ENCODE measurements at places on chromosomes 3 and 15.

DNA sequence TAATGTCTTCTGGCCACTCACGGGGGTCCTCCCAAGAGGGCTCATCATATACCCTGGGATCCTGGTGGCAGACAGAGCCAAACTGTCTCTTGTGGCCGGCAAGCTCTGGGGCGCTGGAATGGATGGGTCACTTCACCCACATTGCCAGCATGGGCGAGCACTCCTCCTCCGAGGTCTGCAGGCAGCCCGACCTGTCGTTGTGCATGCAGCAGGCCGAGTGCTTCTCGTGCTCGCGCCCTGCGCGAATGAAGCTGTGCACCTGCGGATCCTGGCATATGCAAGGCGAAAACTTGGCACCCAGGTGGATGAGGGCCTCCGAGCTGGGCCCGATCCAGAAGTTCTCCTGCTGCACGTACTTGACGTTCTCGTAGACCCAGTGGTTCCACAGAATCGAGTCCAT is 33.6 kb upstream of the GRIP2 start:
- DNase-seq = no peak

DNA sequence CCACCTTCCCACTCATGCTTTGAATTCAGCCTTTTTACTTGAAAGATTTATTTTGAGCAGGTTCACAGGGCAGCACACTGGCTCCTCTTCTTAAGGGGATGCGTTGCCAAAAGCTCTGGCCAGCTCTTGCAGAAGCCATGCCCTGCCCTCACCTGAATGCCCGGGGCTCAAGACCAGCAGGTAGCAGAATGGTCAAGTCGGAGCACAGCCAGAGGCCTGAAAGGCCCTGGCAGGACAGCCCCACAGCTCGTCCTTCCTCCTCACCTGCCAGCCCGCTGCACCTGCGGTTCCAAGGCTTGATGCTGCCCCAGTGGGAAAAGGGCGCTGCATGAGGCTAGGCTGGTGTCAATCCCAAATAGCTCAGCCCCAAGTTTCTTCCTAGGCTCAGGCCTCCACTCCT is 13.1 kb downstream of the CA12 start:
- no peak for DNase-seq

DNA sequence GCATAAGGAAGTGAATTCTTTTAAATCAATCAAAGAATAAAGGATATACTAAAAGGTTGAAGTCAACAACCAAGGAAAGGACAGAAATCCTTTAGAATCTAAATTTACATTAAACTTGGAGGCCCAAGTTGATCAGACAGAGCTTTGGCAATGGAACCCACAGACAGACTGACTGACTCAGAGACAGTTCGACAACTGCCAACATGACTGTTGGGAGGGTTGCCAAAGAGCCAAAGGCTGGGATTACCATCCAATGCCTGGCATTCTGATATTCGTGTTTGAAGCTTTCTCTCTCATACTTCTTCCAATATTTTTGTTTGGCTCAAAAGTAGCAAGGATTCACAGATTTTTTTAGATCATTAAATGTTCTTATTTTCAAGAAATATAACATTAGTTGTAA is 406.1 kb downstream of the PLCL2 start:
- no peak for DNase-seq

DNA sequence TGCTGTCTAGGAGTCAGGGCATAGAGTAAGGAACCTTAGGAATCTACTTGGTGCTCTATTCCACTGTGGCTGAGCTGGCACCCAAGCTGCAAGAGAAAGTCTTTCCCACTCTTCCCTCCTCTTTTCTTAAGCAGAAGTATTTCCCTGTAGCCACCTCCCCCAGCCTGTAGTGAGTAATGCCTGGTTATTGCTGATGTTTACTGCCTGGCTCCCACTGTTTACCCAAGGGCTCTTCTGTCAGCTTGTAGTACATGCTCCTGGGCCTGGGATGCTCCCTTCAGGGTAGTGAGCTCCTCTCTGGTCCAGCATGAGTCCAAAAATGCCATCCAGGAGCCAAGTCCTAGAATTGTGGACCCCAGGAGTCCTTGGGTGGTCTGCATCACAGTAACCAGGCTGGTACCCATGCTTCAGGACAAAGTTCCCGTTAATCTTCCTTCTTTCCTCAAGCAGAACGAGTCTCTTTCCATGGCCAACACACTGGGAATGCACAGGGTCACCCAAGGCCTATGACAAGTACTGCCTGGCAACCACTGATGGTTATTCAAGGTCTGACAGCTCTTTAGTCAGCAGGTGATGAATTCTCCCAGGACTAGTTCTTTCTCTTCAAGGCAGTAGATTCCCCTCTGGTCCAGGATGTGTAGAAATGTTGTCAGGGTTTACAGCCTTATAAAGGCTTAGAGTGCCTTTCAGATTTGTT is 17.6 kb downstream of the GALK2 start:
- no peak for DNase-seq

DNA sequence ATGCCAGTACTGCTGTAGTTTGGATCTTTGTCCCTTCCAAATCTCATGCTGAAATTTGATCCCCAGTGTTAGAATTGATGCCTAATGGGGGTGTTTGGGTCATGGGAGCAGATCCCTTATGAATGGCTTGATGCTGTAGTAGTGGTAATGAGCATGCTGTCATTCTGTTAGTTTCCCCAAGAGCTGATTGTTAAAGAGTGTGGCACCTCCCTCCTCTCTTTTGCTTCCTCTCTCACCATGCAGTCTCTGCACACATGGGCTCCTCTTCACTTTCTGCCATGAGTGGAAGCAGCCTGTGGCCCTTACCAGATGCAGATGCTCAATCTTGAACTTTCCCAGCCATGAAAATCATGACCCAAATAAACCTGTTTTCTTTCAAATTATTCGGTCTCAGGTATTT is 141.3 kb upstream of the DPPA4 start:
- DNase-seq = no peak

GRCh38 chr3:111069974-111070771 is 1.4 kb upstream of the NECTIN3 start:
- no peak for DNase-seq

DNA sequence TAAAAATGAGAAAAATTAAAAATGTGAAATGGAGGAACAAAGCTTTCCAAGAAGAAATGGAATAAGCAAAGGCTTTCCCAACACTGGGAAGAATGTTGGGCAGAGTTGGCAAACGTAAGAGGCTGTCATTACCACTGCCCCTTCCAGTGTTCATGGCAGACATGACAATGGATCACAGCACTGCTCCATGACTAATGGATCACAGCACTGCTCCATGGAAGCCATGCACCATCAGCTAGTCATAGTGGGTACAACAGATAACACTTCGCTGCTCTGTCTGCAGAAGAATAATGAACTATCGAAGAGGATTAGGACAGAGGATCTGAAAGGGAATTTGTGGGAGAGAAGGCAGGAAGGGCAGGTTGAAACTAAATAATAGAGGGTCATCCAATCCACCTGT is 5.0 kb downstream of the CAV3 start:
- DNase-seq = no peak

DNA sequence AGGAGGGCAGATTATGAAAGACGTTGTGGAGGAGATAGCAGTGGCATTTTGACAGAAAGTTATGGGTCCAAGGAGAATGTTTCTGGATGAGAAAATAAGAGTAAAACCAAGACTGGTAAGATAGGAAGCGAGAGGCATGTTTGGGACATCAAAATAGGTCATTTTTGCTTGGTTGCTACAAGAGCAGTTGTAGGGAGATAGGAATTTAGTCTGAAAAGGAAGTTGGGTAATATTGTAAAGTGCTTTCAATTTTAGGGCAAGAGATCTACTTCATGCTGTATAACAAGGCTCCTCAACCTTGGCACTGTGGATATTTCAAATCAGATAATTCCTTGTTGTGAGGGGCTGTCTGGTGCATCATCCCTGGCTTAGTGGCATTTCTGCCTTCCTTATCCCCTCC is 118.0 kb upstream of the DPH6 start:
- DNase-seq = no peak

- DNase-seq = no peak
Measured at GRCh38 chr15:91318931-91319330, 218.9 kb downstream of the SV2B start.

GRCh38 chr15:44034933-44035624 is 160.0 kb downstream of the FRMD5 start:
- no peak for DNase-seq

- no peak for DNase-seq
Measured at GRCh38 chr3:114218578-114219185, 18.7 kb downstream of the ZNF80 start.

DNA sequence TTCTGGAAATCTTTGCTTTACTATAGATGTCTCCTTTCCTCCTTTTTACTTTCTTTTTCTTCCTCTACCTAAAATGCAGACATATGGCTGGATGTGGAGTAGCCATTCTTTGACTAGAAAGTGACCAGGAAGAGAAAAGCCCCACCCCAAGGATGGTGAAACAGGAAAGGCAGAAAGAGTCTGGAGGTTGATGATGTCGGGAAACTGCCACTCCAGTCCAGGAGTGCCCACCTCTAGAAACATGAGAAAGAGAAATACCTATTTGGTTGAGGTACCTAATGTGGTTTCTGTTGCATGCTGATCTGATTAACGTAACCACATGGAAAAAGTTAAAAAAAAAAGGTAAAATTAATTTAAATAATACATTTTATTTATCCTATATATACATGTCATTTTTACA is 55.2 kb upstream of the SSR3 start:
- no peak for DNase-seq

- no peak for DNase-seq
Measured at GRCh38 chr3:125003859-125004595, 51.8 kb downstream of the HEG1 start.

GRCh38 chr3:15023719-15024118 is 41.4 kb downstream of the MRPS25 start:
- no peak for DNase-seq

DNA sequence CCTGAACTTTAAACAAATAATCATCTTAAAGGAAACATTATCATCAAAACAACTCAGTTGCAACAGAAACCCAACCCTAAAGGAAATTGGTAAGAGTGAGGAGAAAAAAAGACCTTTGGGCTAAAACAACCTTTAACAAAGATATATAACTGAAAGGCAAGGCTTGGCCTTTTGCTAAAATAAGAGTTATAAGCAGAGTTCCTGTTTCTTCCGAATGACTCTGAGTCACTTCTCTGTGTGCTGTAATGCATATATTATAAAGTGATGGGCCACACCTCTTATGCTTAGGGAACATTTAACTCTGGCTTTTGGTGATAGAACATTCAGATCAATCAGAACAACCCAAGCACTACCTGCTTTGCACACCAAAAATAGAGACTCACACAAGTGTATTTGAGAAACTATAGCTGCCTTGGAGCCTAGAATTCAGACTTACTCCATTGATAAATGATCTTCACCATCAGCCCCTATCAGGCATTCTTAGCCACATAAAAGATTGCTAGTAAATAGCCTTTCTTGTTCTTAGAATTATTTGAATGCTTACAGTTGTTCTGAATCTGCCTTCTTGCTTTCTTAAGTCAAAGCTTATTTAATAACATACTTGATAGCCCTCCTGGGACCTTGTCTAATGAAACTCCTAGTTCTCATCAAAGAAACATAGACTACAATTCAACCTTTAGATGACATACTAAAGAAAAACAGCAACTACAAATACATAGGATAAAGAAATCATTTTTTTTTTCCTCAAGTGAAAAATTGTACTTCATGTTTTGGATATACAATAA is 294.2 kb upstream of the SEMA6D start:
- DNase-seq = no peak

DNA sequence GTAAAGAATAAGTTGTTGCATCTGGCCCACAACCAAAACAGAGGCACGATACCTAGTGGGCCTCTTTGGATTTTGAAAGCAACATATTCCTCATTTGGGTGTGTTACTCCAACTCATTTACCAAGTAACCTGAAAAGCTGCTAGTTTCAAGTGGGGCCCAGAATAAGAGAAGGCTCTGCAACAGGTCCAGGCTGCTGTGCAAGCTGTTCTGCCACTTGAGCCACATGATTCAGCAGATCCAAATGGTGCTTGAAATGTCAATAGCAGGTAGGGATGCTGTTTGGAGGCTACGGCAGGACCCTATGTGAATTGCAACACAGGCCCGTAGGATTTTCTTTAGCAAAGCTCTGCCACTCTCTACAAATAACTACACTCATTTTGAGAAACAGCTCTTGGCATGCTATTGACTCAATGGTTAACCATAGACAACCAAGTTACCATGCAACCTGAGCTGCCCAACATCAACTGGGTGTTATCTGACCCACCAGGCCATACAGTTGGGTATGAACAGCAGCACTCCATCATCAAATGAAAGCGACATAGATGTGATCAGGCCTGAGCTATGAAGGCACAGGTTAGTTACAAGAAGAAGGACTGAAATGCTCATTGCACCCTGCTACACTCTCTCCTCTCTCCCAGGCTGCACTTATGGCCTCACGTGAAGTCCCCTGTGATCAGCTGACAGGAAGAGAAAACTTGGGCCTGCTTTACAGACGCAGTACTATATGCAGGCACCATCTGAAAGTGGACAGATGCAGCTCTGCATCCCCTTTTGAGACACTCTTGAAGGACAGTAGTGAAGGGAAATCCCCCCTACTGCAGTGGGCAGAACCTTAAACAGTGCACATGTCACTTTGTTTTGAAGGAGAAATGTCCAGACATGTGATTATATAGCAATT is 9.5 kb upstream of the MCF2L2 start:
- no peak for DNase-seq

GRCh38 chr3:12833222-12834161 is 7.9 kb downstream of the RPL32 start:
- DNase-seq = no peak

GRCh38 chr3:156093964-156094363 is 26.4 kb upstream of the KCNAB1 start:
- no peak for DNase-seq

DNA sequence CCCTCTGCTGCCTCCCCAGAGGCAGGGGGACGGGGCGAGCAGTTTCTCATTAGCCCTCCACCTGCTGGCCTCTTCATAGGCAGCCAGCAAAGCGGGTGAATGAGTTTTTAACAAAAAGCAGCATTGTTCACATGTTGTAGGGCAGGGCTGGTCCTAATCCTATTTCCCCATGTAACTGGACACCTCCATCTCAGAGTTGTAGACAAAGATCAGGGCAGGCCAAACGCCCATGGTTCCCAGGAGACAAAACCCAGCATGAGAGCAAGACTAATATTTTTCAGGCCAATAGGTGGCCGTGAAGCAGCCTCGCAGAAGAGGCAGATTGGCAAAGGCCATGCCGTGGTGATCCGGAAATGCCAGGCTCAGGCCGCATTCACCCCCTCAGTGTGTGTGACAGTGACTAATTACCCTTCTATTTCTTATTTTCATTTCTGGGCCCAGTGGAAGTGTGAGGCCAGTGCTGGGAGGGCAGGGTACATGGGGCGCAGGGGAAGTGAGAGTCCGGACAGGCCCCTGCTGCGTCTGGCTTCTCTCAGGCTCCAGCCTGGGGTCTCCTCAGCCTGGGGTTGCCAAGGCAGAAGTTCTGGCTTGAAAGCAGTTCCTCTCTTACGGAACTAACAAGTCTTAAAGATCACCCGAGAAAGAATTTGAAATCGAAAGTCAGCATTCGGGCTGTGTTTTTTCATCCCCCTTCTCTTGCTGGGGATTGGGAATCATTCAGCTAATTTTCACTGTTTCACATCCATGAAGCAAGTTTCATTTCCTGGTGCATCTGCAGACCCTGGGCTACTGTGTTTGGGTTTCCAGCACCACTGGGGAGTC is 64.8 kb downstream of the BOC start:
- DNase-seq = peak; percentile 90

- no peak for DNase-seq
Measured at GRCh38 chr15:78752492-78753358, 58.5 kb downstream of the ADAMTS7 start.

GRCh38 chr3:187012609-187013051 is 82.3 kb downstream of the ST6GAL1 start:
- DNase-seq = no peak

- DNase-seq = no peak
Measured at GRCh38 chr3:43759297-43759782, 68.6 kb downstream of the ABHD5 start.

GRCh38 chr3:63565220-63565619 is 87.3 kb upstream of the SNTN start:
- no peak for DNase-seq

All from neuronal stem cell (in vitro differentiated cells).